ENCODE measurements at places on chromosomes 7 and 10.
A peak's percentile ranks its signal among the peaks of the same experiment; 100 is the strongest.

GRCh38 chr7:116443646-116444045 lies 55.9 kb upstream of the CAV2 start:
- no peak for DNase-seq

GRCh38 chr7:127976056-127976737 lies 55.0 kb downstream of the LRRC4 start:
- no peak for DNase-seq

DNA sequence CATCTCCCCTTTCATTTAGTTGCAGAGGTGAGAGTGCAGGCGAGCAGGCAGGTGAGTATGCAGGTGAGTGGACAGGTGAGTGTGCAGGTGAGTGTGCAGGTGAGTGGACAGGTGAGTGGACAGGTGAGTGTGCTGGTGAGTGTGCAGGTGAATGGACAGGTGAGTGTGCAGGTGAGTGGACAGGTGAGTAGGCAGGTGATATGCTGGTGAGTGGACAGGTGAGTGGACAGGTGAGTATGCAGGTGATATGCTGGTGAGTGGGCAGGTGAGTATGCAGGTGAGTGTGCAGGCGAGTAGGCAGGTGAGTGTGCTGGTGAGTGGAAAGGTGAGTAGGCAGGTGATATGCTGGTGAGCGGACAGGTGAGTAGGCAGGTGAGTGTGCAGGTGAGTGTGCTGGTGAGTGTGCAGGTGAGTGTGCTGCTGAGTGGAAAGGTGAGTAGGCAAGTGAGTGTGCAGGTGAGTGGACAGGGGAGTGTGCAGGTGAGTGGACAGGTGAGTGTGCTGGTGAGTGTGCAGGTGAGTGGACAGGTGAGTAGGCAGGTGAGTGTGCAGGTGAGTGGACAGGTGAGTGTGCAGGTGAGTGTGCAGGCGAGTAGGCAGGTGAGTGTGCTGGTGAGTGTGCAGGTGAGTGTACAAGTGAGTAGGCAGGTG lies 165.6 kb downstream of the ADARB2 start:
- DNase-seq, result no peak

DNA sequence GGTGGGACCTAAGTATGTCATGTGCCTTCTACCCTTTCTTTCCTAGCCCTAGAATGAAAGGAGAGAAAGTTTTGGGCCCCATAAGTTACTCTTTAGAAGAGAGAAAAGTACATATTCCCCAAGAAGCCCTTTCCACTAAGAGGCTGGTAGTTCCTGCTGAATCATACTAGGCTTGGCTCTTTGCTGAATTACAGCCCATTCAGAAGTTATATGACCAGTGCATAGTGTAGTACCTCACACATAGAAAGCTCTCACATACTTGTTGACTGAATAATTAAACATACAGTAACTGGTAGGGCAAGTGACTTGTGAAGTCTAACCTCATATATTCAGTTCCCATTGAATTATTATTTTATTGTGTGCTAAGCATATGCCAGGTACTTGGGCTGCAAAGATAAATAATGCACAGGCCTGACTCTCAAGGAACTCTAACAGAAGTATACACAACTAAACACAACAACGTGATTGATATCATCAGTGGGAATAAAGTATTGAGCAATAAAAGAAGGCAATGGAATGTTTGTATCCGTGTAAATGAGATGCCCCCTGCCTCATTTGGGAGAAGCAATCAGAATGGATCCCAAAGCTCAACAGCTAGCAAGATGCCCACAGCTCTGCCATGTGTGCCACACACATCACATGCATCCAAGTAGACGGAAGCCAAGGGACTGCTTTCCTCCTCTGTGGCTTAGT lies 38.9 kb upstream of the UBN2 start:
- DNase-seq, result no peak

- DNase-seq, result no peak
Observed at GRCh38 chr7:2771274-2771731, 72.8 kb downstream of the GNA12 start.

GRCh38 chr10:59107147-59107546 lies 69.3 kb upstream of the PHYHIPL start:
- no peak for DNase-seq

DNA sequence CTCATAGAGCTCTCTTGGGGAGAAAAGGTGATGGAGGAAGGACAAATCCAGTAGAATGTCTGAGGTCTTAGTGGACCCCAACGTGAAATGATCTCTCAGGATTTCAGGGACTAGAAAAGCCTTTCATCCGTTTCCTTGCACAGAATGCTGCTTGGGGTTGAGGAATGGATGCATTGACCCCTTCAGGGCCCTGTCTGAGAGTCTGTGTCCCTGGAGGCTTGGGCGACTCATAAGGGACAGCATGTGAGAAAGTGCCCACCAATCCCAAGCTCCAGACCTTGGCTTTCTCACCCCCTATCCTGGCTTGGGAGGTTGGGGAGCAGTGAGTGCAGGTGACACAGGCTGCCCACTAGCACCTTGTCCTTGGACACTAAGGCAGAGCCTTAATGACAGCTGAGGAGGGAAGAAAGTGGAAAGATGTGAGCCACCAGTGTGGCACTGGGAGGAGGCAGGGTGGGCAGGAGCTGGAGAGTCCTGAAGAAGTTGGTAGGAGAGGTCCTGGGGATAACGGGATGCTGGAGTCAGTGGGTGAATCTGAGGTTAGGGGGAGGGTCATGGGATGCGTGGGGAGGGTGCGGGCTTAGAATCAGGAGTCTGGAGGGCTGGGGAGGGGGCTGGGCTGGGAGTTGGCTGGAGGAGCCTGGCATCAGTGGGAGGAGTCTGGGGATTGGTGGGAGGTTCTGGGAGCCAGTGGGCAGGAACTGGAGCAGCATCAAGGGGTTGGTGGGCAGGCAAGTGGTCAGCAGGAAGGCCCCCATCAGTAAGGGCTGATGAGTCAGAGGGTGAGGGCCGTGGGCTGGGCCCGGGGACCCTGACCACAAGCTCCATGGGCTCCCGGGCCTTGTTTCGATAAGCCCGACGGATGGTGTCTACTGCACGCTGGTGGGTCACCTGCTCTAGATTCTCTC lies 8.6 kb downstream of the LZTS2 start:
- no peak for DNase-seq

GRCh38 chr7:120645966-120646365 lies 212.0 kb downstream of the TSPAN12 start:
- no peak for DNase-seq

- no peak for DNase-seq
Observed at GRCh38 chr7:73778801-73779389, 8.8 kb upstream of the CLDN3 start.

GRCh38 chr10:29681676-29682448 lies 47.1 kb upstream of the SVIL start:
- peak; percentile 43 for DNase-seq

GRCh38 chr10:59384761-59385160 lies 22.4 kb upstream of the FAM13C start:
- DNase-seq, result no peak

- DNase-seq, result no peak
Observed at GRCh38 chr10:103575416-103576075, 82.0 kb downstream of the NEURL1 start.

GRCh38 chr7:25820432-25821040 lies 331.5 kb upstream of the NFE2L3 start:
- DNase-seq, result no peak

GRCh38 chr7:95102662-95103061 lies 195.3 kb downstream of the PPP1R9A start:
- DNase-seq, result no peak

DNA sequence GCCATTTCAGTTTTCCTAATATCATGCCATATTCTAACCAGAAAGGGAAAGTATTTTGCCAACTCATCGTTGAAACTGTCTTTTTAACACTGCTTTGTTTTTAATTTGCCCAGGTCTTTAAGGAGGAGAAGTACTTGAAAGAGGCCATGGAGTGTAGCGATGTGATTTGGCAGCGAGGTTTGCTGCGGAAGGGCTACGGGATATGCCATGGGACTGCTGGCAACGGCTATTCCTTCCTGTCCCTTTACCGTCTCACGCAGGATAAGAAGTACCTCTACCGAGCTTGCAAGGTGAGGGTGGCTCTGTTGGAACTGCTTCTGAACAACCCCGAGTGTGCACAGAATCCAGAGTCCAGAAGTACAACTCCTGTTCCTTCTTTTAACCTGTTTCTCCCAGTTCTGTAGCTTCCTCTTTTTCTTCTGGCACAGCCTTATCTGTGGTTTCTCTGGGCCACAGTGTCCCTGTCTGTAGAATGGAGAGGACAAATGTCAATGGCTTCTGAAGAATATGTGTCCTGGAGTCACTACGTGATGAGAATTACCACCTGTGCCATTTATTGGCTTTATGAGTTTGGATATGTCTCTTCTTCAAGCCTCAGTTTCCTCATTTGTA lies 60.1 kb downstream of the LANCL2 start:
- no peak for DNase-seq

- no peak for DNase-seq
Observed at GRCh38 chr7:91285696-91286355, 21.6 kb downstream of the FZD1 start.

DNA sequence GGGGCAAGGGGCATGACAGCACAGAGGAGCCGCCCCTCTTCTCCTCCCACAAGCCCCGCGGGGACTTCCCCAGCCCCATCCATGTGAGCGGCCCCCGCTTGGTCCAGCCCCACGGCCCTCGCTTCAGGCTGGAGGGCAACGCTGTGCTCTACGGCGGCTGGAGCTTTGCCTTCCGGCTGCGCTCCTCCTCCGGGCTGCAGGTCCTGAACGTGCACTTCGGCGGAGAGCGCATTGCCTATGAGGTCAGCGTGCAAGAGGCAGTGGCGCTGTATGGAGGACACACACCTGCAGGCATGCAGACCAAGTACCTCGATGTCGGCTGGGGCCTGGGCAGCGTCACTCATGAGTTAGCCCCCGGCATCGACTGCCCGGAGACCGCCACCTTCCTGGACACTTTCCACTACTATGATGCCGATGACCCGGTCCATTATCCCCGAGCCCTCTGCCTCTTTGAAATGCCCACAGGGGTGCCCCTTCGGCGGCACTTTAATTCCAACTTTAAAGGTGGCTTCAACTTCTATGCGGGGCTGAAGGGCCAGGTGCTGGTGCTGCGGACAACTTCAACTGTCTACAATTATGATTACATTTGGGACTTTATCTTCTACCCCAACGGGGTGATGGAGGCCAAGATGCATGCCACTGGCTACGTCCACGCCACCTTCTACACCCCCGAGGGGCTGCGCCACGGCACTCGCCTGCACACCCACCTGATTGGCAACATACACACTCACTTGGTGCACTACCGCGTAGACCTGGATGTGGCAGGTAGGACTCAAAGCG lies 5.1 kb downstream of the AOC1 start:
- DNase-seq, result no peak

GRCh38 chr10:93363891-93364648 lies 118.1 kb downstream of the MYOF start:
- DNase-seq, result no peak

DNA sequence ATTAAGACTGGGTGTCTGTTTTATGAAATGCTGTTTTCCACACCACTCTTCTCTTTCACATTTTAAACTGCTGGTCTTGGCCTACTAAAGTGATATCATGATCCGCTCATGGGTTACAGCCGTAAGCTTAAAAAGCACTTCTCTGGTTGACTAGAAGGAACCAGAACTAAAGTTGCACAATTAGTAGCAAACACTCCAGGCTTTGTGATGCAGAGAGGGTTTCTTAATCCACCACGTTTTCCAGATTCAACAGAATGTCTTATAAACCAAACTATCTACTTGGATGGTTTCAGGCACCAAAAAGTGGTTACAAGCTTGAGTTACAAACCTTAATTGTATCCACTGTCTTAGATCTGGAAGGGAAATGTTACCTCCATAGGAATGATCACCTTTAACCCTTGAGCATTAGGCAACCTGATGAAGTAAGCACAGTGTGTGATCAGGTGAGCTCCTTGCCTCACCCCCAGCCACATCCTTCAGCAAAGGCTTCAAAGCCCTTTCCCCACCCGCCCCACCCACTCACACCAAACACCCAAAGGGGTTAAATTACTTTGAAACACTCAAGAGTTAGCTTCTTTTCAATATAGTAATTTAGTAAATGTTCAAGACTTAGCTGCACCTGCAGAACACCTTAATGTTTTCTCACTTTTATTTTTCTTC lies 3.5 kb downstream of the ELMO1 start:
- no peak for DNase-seq

GRCh38 chr10:113047605-113047962 lies 97.5 kb downstream of the TCF7L2 start:
- no peak for DNase-seq

GRCh38 chr10:14382022-14382421 lies 51.3 kb upstream of the FRMD4A start:
- DNase-seq, result no peak
